ENCODE measurements at places on chromosomes 1 and 21.
A peak's percentile ranks its signal among the peaks of the same experiment; 100 is the strongest.

- DNase-seq: no peak
Measured at GRCh38 chr1:27192039-27192529, 37.2 kb upstream of the SLC9A1 start.

DNA sequence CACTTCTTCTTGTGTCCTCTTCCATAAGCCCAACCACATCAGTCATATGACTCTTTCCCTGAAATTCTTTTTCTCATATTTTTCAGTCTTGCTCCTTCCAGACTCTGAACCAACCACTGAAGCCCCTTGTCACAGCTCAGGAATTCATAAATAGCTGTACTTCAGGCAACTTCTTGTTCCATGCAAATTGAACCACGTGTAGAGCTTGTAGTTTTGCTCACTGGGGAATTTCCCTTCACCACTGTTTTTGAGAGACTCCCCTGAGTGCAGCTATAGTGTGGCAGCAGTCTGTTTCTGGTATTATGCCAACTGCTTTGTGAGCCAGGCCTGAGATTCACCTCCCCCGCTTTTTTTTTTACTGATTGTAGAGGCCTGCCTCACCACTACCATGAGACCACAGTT is 150.3 kb upstream of the SPAG17 start:
- DNase-seq: peak; percentile 39

- no peak for DNase-seq
Measured at GRCh38 chr1:218517459-218517858, 172.3 kb downstream of the TGFB2 start.

DNA sequence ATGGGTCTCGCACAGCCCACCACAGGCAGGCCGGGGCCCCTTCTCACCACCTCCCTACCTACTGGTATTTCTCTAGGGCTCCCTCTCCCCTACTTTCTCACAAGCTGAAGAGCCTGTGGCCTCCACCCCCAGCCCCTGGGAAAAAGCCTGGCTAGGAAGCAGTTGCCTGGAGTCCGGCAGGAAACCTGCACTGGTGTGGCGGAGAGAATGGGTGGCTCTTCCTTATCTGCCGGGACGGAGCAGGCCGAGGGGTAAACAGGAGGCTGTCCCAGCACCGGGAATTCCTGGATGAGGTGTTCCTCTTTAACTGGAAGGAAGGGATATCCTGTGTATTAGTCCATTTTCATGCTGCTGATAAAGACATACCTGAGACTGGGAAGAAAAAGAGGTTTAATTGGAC is 125.8 kb downstream of the TLR5 start:
- no peak for DNase-seq

GRCh38 chr1:24897263-24898151 is 32.6 kb downstream of the RUNX3 start:
- no peak for DNase-seq

DNA sequence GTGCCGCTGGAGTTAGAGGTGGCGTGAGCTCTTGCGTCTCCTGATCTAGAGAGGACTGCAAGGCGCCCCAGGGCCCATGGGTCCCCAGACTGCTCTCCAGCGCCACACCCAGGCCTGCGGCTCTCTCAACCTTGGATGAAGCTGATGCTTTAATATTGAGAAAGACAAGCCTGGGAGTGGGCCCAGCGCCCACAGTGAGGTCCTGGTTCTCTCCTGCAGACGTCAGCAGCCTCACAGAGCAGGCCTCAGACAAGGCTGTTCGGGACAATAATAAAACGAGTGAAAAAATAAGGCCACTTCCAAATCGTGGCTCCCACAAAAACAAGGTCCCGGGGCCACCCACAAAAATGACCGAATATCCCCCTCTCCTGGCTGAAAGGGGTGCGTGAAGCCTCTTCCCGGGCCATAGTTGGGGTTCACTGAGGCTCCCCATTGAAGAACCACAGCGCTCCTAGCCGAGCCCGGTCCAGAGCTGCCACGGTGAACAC is 6.0 kb upstream of the DNMT3L start:
- DNase-seq: no peak

- peak; percentile 51 for DNase-seq
Measured at GRCh38 chr1:231584117-231584516, 42.5 kb upstream of the DISC1 start.

- no peak for DNase-seq
Measured at GRCh38 chr21:16154951-16155635, 425.3 kb downstream of the USP25 start.

GRCh38 chr1:201028461-201028889 is 5.0 kb upstream of the KIF21B start:
- no peak for DNase-seq

DNA sequence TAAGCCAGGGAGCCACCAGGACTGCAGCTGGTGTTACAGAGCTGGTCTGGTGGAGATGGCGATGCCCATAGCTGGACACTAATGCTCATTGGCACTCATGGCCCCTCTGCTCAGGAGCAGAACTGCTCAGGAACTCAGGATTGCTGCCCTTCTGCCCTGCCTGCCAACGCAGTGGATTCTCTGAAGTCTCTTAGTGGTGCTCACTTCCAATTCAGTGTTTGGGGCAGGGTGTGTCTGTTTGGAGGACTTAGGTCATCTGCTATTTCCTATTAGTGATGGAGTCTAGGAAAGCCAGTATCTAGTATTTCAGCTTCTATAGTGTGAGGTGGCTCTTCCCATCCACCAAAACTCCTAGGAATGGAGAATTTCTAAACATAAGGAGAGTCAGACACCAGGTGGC is 29.1 kb downstream of the S100A10 start:
- no peak for DNase-seq

DNA sequence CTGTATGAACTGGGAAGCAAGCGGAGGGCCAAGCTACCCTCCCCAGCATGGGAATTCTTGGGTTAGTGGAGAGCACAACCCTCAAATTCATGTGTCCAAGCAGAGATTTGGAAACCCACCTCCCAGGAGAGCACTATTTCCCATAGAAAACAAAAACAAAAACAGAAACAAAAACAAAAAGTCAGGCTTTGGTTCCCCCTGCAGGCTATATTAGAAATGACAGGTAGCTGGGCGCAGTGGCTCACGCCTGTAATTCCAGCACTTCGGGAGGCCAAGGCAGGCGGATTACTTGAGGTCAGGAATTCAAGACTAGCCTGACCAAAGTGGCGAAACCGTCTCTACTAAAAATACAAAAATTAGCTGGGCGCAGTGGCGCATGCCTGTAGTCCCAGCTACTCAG is 10.8 kb downstream of the MINDY1 start:
- DNase-seq: no peak

- DNase-seq: peak; percentile 87
Measured at GRCh38 chr1:47569681-47570470, 132.0 kb downstream of the FOXD2 start.

- DNase-seq: no peak
Measured at GRCh38 chr1:157157501-157158190, 19.5 kb upstream of the ETV3 start.

DNA sequence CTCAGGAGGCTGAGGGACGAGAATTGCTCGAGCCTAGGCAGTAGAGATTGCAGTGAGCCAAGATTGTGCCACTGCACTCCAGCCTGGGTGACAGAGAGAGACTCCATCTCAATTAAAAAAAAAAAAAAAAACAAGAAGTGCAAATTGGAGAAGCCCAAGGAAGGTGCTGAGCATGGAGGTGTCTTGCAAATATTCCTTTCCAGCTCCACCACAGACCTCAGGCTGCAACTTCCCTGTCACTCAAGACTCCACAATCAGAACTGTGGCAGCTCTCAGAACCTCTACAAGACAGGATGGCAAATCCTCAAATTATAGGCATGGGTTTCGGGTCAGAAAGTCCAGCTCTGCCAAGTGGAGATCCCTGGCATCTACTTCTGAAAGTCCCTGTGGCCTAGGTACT is 104.4 kb upstream of the TIAM1 start:
- DNase-seq: no peak

DNA sequence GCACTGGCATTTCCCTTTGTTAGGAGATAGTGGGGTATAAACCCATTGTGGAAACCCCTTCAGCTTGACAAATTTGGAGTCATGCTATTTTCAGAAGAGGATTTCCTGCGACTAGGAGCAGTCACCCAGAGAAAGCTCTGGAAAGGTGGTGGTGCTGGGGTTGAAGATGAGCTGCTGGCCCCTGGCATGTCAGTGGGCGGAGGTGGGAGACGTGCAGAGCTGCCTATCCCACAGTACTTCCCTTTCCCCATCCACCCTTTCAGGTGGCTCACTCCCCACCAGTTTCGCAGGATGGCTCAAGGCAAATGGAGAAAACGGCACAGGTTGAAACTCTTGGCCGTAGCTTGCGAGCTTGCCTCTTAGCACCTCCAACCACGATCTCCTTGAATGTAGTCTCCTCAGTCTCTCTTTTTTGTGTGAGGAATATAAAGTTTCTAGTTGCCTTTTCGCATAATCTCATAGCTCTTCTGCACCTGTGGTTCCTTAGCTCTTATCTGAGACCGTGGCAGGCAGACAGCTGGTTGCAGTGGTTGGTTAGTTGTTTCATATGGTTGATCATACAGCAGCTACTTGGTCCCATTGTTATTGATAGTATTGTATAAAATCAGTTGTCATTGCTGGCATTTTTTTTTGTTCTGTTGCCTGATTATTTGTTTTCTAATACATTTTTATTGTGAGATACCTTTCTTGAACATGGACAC is 48.2 kb downstream of the ADARB1 start:
- DNase-seq: no peak

DNA sequence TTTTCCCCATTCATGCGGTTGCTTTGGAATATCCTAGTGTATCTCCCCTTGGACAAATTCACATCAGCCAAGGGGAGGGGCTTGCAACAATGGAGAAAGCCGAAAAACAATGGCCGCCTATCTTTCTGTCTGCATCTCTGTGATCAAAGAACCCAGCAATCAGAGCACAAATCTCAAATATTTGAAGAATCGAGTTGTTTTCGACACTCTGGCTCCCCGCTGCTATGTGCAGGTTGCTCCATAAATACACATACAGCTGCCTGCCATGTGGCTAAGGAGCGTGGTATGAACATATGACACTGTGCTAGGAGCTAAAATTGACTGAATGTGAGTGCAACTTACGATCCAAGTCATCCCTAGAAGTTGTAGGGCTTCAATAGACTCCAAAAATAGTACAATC is 8.5 kb downstream of the CFHR4 start:
- no peak for DNase-seq

DNA sequence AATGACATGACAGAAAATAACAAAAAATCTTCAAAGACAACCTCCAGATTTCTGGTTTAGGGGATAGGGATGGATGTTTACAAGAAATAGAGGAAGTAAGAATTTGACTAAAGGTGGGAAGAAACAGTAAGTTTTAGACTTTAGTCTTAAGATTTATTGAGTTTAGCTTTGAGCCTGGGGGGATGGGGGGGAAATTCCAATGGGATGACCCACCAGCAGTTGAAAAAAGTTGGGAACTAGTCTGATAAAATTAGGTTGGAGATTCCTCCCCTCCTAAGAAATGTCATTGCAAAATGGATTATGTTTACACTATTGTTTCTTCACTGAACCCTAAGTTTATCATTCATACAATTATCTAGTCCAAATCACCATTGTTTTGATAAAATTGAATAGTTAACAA is 28.4 kb downstream of the WDR26 start:
- DNase-seq: no peak

- no peak for DNase-seq
Measured at GRCh38 chr1:168792142-168792541, 63.1 kb upstream of the DPT start.

- no peak for DNase-seq
Measured at GRCh38 chr1:54156201-54156600, 3.4 kb upstream of the CDCP2 start.

DNA sequence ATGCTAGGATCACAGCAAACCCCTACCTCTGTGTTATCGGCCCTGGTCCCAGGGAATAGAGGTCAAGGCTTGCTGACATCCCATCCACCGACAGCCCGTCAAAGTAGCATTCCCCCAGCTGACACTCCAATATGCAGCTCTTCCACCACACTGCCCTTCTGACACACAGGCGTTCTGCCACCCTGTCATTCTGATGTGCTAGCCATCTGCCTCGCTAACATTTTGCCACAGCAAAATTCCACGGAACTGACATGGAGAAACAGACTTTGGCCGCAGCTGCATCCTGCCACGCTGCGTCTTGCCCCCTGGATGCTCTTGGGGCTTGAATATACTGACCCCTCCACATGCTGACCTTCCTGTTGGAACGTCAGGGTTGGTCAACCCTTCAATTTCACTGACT is 163.2 kb upstream of the CSF3R start:
- no peak for DNase-seq

DNA sequence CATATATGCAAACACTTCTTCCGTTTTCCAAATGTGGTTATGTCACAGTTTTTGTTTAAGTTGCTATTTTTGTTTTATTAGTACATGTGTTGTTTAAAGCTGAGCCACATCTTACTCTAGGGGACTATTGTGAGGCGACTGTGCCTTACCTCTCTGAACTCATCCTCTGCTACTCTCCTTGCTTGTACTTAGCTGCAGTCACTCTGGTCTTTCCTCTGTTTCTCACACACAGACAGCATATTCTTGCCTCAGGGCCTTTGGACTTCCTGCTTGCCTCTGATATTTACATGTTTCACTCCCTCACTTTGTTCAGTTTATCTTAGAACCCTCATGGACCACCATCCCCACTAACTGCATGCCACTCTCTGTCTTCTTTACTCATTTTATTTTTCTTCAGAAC is 101.1 kb downstream of the MACF1 start:
- DNase-seq: no peak

DNA sequence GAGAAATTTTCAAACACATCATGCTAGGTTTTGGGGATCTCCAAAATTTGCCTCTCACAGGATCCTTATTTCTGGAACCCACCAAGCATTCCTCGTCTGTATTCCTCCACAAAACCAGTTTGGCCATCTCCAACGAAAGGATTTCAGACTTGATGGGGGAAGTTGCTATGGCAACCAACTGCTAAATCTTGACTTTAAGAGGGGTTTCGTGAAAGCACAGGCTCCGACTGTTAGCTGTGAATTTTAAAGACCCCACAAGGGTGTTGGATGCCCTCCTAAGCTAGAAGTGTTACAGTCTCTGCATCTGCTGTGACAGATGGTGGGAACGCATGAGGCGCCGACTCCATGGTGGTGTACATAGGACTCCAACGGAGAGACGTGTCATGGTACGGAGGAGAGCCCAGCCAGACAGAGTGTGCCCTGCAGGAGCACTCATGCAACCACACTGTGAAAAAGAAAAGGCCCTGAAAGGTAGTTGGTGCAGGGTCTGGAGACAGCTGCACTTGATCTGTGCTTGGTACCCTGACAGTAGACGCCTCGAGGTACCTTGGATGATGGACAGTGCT is 147.1 kb downstream of the ASTN1 start:
- DNase-seq: no peak

DNA sequence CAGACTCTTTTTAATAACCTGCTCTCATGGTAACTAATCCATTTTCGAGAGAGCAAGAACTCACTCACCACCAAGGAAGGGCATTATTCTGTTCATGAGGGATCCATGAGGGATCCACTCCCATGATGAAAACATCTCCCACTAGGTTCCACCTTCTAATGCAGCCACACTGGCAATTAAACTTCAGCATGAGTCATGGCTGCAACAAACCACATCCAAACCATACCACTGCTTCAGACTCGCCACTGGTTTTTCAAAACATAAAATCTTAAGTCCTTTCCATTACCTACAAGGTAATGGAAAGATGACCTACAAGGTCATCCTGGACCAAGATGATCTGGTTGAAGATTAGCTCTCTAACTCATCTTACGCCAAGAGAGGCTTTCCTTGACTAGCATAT is 405.1 kb downstream of the VAV3 start:
- DNase-seq: no peak

Measured in AG09309 (cell line).